GM23248 (cell line): ENCODE measurements at places on chromosomes 1 and 21.

- no peak for DNase-seq
These were observed 417.5 kb downstream of the NCAM2 start for GRCh38 chr21:21415741-21416140.

DNA sequence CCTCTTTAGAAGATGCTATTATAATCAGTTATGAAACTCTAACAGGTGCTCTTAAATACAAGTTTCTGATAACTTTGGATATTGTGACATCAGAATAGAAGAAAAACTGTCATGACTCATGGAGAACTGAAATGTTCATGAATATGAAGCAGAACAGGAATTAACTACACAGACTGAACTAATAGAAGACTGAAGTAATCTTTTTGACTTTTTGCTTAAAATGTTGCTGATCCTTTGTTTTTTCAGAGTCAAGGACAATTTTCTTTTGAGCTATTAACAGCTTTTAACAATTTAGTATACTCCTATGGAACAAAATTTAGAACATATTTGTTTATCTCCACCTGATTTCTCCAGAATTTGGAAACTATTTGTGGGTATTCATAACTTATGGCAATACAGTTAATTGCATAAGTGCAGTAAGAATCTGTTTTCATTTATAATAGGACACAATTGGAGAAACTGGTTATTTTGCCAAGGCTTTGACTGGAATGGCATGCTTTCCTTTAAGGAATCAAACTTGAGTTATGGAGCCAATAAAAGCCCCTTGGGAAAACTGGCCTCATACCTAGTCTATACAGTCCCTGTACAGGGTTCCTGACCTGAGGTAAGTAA, 18.7 kb upstream of the PLA2G5 start:
- no peak for DNase-seq

- DNase-seq, result no peak
These were observed 412.1 kb downstream of the DPYD start for GRCh38 chr1:97508653-97509218.

DNA sequence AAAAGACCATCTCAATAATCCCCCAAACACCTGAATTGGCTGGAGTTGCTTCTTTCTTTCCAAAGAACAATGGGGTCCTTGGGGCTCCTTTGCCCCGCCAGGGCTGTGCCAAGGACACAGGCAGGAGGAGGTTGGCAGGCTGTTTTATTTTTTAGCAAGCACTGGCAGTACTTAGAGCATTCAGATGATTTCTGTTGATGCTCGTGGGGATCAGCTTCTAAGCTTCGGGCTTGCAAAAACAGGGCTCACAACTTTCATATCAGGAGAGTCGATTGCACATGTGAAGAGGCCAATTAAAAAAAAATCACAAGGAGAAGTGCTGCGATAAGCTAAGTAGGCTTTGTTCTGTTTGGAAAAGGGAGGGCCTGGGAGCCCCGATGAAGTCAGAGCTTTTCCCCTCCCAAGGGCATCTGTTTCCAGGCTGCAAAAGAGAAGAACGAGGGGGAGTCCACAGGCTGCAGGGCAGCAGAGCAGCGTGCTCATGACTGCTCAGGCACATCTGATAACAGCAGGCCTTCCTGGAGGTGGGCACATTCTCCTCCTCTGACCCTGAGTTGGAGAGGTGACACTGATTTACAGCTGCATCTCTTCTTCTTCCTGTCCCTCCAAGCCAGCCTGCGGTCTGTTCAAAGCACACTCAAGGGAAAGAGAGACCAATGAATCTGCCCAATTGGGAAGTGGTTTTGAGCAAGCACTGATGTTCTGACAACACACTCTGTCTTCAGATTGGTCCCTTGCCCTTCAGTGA, 27.3 kb upstream of the BCAR3 start:
- DNase-seq, result peak; percentile 45

DNA sequence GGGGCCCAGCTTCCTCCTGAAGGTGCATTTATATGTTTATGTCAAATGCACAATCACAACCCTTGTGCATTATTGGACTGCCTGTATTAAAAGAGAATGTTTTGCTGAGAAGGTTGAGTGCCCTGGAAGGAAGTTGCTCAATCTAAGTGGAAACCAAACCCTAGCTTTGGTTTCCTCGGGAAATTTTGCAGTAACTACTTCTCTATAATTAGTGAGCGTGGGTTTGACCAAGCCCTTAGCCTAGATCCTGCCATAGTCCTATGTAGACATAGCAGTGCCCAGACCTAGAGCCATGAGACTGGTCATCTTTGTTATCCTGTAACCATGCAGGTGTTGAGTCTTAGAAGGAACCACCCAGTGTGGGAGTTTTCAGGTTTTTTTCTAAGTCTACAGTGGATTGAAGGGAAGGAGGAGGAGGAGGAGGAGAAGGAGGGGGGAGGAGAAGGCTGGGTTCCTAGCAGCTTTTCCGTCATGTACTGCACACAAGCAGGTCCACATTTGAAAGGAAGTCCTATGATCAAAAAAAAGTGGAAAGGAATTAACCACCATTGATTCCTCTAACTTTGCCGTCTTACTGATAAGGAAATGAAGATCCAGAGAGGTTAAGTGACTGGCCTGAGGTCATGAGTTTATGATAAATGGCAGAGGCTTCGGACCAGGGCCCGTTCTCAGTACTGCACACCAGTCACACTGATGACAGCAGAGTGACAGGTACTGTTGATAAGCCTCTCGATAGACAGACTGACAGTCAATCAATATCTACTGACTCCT, 72.2 kb upstream of the LYST start:
- DNase-seq, result no peak

DNA sequence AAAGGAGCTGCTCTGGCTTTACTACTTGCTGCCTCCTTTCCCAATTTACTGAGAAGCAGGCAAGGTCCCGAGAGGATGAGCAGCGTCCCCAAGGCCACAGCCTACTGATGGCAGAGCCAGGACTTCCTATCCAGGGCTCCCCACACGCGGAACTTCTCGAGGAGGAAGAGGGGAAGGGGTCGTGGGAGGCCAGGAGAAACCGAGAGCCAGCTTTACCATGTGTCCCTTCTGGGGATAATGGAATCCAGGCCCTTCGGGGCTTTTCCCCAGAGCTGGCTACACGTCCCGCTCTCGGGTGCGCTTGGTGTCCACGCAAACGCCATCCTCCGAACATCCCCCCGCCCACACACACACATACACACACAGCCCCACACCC, 4.3 kb upstream of the CCN1 start:
- no peak for DNase-seq

- DNase-seq, result peak; percentile 87
These were observed 29.9 kb upstream of the POFUT2 start for GRCh38 chr21:45317398-45318145.

GRCh38 chr1:102050556-102050955, 53.8 kb upstream of the OLFM3 start:
- DNase-seq, result no peak

DNA sequence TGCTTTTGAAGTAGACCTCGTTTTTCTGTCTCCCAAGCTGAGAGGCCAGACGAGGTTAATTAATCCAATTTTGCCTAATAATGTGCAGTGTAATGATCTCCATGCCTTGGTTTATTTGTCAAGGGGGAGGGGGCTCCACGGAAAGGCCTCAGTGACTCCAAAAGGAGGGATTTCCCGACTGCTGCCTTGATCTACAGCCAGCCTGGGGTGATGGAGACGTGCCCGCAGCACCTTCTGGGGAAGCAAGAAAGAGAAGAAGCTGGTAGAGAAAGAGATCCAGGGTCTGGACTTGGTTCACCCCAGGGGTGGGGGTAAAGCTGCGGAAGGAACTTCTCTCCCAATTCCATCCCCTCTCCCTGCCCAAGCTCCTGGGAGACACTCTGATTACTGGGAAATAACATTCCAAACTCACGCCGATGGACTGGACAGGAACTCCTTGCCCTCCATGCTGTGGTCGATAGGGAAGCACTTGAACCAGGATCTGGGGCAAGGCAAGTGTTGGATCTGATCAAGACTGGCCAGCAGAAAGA, 44.1 kb upstream of the SIM2 start:
- DNase-seq, result no peak

GRCh38 chr1:209937996-209938959, at the start of gene SYT14:
Gene SYT14, plus strand, starts transcription at chr1:209938217. Its CDS starts 48 bp downstream, at chr1:209938265.
- peak; percentile 72 for DNase-seq

DNA sequence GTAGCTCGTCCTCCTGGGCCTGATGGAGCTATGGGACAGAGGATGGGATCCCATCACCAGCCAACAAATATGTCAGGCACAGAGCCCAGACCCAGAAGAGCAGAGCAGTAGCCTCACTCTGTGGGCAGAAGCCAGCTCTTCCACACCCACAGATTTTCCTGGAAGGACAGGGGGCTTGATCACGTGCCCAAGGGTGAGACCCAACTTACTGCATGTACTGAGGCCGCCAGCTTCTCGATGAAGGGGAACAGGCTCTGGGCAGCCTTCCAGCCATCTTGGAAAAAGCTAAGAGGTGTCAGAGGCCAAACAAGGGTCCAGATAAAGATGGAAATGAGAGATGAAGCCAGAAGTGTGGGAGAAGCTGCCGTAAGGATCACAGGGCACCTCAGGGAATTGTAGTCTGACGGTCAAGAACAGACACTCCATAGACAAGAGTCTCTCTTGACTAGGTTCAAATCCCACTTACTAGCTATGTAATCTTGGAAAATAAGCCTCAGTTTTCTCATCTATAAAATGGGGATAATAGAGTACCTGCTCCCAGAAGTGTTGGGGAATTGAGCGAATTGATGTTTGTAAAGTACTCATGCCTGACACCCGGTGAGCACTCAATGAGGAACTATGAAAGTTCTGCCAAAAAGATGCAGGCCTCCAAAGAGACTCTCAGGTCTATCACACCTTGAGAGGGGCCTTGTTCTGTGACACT, 17.0 kb upstream of the TCEA3 start:
- DNase-seq, result no peak

DNA sequence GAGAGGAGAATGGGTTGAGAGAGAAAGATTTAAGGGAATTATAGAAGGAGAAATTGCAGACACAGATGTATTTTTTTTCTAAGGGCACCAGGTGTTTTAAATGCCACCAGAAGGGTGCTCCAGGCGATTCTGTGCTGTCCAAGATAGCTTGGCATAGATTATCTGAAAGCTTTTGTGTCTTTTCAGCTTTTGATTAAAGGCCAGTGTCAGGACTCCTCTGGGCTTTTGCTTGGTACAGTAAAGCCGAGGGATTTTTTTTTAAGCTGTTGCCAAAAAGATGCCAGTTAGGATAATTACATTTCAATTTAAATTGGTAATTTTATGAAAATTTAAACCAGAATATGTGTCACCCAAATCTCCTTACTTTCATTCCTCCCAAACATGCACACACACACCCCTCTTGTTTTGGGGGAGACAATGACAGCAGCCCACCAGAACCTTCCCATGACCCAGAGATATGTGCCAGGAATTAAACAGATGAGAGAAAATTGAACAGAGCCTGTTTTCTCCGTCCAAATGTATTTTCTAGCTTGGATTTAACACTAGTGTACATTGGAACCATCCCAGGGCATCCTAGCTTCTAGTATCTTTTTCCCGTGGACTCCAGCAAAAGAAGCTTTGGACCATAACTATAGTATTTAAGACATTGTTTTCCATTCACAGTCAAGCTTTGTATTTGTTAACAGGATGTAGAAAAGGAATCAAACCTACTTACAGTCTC, 670.7 kb upstream of the CXADR start:
- no peak for DNase-seq

- DNase-seq, result no peak
These were observed 46.7 kb upstream of the SLC19A1 start for GRCh38 chr21:45588871-45589491.

DNA sequence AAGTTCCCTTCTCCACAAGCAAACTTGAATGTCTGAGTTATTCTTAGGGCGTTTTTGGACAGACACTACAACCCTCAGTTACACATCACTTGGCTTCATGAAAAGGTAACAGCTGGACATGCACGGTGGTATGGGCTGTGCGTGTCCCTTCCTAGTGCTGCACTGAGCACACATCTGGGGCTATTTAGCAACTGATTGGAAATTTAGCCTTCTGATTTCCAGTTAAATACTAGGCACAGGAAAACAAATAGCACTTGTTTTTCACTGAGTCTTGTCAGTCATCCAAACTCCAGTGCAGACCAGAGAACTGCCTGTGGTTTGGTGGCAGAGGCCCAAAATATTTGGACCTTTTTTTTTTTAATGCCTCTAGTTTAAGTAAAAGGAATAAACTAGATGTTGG, 134.7 kb downstream of the TGFBR3 start:
- DNase-seq, result peak; percentile 73

DNA sequence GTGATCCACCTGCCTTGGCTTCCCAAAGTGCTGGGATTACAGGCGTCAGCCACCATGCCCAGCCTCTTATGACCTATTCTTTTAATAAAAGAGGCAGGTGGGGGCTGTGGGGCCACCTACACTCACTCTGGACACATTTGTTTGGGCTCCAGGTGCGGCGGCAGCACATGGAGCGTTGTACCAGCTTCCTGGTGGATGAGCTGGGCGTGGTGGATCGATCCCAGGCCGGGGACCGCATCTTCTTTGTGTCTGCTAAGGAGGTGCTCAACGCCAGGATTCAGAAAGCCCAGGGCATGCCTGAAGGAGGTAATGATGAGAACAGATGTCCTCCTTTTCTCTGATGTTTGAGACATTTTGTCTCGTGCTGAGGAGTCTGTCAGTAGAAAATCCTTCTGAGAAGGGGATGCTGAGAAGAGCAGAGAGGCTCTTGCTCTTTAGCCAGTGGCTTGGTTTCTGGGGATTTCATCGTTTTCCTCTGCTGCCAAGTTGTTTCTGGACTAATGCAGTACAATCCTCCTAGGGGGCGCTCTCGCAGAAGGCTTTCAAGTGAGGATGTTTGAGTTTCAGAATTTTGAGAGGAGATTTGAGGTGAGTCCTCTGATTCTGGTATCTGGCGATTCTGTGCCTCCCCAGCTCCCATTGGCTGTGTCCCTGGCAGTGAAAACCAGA, 17.9 kb upstream of the MIIP start:
- DNase-seq, result peak; percentile 68

DNA sequence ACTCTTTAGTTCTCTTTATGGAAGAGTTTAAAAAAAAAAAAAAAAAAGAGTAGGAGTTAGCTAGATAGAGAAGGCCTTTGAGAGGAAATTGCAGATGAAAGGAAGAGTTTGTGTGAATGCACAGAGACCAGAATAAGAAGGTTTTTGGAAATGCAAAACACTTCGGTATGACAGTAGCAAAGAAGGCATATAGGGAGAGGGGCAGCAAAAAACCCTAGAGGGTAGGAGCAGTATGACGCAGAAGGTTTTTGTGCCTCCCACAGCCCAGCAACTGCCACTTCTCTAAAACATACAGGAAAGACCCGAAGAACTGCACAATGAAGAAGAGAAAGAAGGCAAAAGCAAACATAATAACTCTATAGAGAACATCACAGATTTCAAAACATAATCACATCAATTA, 84.3 kb downstream of the WDR64 start:
- no peak for DNase-seq

GRCh38 chr1:220320709-220321108, 48.5 kb upstream of the RAB3GAP2 start:
- no peak for DNase-seq

DNA sequence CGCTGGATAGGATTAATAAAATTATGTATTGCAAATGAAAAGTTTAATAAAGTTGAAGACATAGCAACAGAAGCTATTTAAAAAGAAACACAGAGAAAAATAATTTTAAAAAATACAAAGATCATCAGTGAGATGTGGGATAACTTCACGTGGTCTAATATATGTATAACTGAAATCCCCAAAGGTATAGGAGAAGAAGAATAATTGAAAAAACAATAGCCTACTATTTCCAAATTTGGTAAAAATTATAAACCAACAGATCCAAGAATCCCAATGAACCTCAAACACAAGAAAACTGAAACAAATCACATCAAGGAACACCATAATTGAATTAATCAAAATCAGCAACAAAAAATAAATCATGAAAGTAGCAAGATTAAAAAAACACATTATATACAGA, 44.9 kb downstream of the GREM2 start:
- no peak for DNase-seq

- DNase-seq, result no peak
These were observed 274.9 kb upstream of the NR5A2 start for GRCh38 chr1:199752688-199753027.

- no peak for DNase-seq
These were observed 489.3 kb downstream of the MATN1 start for GRCh38 chr1:30234091-30234490.
